ENCODE measurements at places on chromosomes 2 and 18.

GRCh38 chr2:238866656-238867277 lies 18.9 kb downstream of the TWIST2 start:
- DNase-seq = no peak

DNA sequence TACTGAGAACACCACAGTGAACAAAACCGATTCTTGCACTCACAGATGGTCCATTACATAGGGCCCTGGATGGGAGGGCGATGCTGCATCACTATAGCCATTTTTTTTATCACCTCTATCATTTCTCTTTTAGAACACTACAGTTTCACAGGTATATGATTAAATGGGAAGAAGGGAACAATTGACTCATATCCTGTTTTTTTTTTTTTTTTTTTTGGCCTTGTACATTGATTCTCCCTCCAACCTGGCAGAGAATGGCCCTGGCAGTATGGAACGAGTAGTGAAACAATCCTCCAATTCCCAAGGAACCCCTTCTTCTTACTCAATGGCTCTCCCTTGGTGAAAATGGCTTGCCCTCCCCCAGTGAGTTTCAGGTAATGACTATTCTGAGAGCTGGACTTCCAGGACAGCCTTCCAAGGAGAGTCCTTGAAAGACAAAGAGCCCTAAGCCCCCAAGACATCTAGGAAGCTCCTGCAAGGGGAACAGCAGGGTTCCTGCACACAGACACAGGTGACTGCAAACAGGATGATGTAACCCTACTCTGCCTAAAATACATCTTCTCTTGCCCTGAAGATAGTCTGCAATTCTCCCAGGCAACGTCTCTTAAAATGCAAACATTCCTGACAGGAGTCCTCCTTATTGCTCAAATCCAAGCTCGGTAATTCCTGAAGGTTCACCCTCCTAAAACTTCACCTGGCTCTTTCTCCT lies 405.4 kb downstream of the SETBP1 start:
- no peak for DNase-seq

GRCh38 chr2:44777036-44777435 lies 164.5 kb upstream of the SIX3 start:
- DNase-seq = no peak

DNA sequence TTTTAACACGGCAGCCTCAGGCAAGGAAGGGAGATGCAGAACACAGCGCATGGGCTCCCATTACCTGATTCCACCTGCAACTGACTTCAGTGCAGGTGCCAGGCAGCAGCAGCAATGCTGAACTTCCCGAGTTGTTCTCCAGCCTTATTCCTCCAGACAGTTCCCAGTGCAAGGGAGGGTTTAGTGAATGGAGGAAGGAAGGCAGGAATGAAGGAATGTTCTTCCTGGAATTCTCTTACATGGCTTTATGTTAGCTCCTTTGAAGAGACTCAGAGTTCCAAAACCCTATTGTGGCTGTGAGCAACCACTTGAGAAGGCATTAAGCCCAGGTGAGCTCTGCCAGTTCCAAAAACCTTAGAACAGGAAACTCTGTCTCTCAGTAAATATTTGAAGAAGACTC lies 45.5 kb downstream of the SERPINB7 start:
- DNase-seq = no peak

- DNase-seq = no peak
Measured at GRCh38 chr2:40165509-40165844, 286.4 kb downstream of the SLC8A1 start.

DNA sequence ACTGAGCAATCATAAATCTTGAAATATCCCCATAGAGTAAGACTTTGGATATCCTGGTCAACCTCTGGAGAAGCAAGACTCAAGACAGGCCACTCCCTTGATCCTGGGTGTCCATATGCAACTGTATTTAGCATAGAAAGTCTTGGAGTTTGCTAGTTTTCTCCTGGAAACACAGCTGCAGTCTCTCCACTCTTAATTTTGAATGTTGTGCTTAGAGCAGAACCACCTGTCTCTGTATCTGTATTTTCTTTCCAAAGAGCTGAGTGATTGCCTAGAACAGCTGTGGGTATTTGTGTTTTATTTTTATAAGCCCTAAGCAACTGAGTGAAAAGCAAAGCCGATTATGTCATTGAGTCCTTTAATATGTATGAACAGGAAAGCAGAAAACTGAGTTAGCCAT lies 64.1 kb upstream of the ADAM23 start:
- DNase-seq = no peak

DNA sequence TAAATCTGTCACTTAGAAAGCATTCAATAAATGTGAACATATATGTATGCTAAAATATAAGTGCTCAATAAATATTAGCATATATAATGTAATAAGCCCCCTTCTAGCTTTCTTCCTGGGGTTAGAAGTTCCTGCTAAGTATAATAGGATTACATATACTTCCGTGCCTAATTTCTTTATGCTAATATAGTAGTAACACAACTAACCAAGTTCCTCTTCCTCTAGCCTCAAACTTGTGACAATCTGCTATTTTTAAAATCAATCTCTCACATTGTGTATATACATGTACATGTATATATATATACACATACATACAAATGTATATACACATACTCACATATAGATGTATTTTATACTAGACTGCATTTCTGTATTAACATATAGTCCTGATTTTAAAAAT lies 32.2 kb downstream of the TLK1 start:
- no peak for DNase-seq

- DNase-seq = no peak
Measured at GRCh38 chr2:75140288-75140687, 59.0 kb downstream of the TACR1 start.

GRCh38 chr2:38345323-38346038 lies 31.6 kb downstream of the ATL2 start:
- no peak for DNase-seq

- no peak for DNase-seq
Measured at GRCh38 chr2:102172745-102173144, 14.1 kb upstream of the IL1RL2 start.

GRCh38 chr2:223744580-223744979 lies 92.8 kb downstream of the AP1S3 start:
- DNase-seq = no peak

- no peak for DNase-seq
Measured at GRCh38 chr2:187037310-187037709, 188.3 kb upstream of the ZSWIM2 start.

GRCh38 chr2:230312638-230313037 lies 14.4 kb upstream of the SP140L start:
- no peak for DNase-seq

DNA sequence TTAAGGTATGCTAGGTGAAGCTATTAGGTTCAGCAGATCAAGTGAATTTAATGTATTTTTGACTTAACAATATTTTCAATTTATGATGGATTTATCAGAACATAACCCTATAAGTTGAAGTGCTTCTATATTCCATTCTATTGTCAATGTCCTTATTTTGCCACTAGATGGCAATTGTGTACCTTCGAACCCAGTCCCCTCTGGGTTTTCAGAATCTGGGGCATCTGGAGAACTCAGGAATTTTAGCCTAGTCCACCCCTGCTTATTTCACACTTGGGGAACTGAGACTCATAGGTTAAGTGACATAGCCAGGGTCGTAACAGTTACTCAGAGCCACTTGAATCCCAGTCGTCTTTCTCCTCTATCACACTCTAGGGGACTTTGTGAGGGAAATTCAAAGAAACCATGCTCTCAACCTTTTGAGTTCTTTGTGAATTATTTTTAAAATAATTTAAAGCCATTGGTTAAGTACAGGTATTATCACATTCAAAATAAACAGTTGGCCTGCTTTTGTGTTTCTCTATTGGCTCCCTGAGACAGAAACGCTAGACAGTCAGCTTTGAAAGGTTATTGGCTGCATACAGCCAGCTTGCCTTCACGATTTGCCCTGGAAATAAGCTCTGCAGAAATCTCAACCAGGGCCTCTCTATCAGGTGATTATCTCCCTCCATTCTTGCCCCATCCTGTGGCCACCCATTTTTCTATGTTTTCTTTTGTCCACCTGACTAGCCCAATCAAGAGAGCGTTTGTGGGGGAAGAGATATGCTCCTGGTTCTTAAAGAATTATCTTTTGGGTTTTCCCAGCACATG lies 145.0 kb downstream of the TTC27 start:
- no peak for DNase-seq

DNA sequence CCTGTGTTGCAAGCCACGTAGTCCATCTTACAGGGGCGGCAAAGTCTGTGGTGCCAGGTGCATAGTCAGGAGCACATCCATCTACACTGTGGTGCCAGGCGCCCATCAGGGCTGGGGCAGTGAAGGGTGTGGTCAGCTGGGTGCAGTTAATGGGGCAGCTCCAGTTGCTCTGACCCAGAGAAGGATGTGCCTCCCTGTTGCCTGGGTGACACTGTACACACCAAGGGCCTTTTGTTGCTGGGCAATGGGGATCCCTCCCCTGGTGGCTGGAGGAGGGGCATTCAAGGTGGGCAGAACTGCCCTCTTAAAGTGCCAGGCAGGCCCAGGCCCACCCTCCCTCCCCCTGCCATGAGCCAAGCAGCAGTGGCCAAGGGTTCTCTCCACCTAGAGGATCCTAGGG lies 28.3 kb upstream of the IMP4 start:
- DNase-seq = no peak

- no peak for DNase-seq
Measured at GRCh38 chr2:216773072-216773471, 77.7 kb upstream of the IGFBP5 start.

- peak; percentile 48 for DNase-seq
Measured at GRCh38 chr2:16204886-16205620, 264.7 kb downstream of the MYCN start.

DNA sequence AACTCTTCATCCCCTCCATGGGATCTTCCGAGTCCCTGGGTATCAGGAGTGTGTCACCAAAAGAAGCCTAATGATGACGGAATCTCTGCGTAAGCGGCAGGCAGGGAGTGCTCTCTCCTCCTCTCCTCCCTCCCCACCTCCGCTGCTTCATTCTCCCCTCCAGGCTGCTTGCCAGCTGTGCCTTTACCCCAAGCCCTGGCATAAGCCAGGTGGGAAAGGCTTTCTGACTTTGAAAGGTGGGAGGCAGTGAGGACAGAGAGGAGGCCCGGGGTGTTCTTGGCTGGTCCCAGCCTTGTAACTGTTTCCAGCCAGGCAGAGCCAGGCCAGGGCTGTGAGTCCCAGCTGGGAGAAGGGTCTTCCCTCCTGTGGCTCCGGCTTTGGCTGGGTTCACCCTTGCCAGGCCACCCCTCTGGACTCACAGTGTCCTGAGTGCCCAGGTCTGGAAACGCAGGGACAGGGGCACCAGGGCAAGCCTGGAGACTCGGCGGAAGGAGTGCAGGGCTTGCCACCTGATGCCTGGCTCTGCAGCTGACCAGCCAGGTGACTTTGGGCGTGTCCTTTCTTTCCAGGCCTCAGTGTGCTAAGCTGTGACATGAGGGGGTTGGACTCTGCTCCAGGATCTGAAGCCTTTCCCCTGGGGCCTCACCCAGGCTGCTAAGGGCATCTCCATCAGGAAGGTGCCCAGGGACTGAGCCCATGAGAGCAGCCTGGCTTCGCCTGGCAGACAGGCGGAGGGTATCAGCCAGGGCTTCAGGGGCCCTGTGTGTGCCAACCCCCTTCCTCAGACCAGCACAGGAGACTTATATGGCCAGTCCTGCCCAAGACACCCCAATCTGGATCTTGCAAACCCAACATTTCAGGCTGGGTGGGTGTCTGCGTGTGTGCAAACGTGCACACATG lies 32.7 kb upstream of the HPCAL1 start:
- no peak for DNase-seq

DNA sequence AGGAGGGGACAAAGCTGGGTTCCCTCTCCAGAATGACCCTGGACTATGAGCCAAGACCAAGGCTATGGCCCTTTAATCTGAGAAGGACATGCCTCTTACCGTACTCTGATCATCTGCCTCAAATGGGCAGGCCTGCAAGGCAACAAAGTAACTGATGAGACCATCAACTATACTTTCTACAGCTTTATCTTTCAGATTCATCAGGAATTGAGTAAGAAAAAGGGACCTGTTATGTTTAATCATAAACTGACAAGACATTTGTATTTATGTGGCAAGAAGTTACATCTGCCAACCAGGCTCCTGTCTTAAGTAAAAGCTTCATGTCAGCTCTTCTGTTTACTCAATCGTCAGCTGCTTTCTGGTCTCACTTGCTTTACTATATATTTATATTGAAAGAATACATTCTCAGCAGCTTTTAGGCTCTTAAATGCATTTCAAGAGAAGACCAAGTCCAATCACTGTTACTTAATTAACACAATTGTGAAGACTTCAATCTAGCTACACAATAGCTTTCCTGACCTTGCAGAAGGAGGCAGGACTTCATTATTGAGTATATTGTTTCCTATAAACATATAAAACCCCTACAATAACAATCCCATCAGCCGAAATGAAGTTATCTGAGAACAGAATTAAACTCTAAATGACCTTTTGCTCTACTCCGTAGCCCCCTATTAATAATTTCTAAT lies 163.8 kb downstream of the ETAA1 start:
- no peak for DNase-seq

DNA sequence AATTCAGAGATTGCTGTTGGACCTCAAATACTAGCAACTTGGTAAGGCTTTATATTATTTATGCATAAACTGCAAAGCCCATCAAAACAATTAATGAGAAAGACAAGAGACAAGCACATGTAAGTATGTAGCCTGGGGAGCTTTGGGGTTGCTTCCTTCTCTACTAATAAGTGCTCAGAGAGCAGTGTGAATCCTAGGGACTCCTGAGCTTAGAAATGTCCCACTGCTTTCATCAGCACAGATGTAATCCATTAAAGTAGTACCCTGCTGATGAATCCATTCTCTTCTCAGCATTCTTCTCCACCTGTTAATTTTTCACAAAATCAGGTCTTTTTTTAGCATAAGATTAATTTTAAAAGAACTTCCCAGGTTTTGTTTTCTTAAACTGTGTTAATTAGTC lies 485.6 kb downstream of the PTH2R start:
- DNase-seq = no peak

DNA sequence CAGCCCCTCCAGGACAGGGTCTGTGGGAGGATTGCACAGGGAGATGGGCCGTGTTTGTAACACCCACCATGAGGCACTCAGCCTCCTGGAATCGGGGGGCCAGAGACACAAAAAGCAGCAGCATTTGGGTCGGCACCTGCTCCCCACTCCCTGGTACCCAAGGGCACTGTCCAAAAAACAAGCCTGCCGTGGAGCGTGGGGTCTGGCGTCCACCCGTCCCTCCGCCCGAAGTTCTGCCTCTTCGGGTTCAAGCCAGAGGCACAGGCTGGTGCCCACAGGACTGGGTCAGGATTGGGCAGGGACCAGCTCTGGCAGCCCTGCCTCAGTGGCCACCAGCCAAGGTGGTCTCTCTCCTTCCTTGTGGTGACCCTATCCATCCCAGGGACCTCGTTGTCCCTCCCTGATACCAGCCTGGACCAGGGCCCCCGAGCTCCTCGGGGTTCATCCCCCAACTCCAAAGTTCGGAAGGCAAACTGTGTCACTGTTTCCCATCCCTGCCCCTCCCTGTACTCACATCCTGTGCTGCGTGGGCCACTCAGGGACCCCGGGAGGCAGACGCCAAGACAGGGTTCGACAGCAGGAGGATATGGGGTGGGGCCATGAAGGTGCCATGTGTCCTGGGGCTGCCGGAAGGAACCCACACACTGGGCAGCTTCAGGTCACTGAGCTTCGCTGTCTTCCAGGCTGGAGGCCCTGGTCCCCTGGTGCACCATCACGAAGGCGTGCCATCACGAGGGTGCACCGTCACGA lies 126.0 kb upstream of the HDAC4 start:
- DNase-seq = no peak

- no peak for DNase-seq
Measured at GRCh38 chr2:226638576-226638975, 161.0 kb downstream of the IRS1 start.

GRCh38 chr2:2112416-2113105 lies 218.5 kb downstream of the MYT1L start:
- DNase-seq = no peak

All from left hindlimb (tissue), 1 donor.